ENCODE measurements at places on chromosomes 16 and 17. TPM values are rescaled to one million over a fixed set of nuclear protein-coding genes. Genes with fewer than 3 reads are reported as not detected.

Gene MYH13
- not detected for total RNA-seq

GRCh38 chr17:7392696-7393612 lies 1.4 kb downstream of the PLSCR3 start:
- no peak for DNase-seq

- no peak for DNase-seq
Measured at GRCh38 chr17:66306446-66306845, 4.0 kb downstream of the PRKCA start.

DNA sequence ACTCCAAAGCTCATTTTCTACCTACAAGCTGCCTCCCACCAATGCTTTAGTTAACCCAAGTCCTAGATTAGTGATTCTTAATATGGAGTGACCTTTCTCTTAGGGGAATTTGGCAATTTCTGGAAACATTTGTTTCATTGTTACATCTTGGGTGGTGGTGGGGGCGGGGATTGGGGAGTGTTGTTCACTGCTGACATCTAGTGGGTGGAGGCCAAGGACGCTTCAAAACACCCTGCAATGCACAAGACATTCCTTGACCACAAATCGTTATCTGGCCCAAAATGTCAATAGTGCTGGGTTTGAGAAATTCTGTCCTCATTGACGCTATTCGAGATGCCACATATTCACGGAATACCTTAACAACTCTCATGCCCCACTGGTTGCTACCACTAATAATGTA lies 282.9 kb downstream of the RBFOX1 start:
- no peak for DNase-seq

All from left ventricle myocardium superior (tissue), 1 donor.